ENCODE measurements at places on chromosomes 2 and 18.

GRCh38 chr2:15798701-15799431 lies 141.5 kb upstream of the MYCN start:
- DNase-seq: no peak

GRCh38 chr2:170505631-170506275 lies 209.4 kb upstream of the SP5 start:
- DNase-seq: no peak

DNA sequence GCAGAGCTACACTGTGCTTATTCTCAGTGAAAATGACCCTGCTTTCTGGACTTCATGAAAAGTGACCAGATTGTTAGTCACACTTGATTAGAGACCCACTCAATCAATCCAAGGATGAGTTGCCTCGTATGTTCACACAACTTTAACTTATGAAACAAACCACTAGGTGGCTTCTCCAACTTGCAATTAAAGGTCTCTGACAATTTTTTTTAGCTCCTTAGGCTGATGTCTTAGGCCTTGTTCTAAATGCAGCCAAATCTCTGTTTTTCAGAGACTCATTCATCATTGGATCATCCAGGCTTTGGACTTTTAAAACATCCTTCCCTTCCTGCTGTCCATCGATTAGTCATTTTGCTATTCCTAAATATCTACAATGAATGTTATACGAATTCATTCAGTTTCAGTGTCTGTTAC lies 63.4 kb downstream of the MREG start:
- DNase-seq: peak; percentile 12

GRCh38 chr2:105540642-105541041 lies 141.8 kb upstream of the FHL2 start:
- no peak for DNase-seq

GRCh38 chr2:125471963-125472362 lies 1184.0 kb upstream of the GYPC start:
- DNase-seq: peak; percentile 44

- DNase-seq: no peak
These were observed 67.5 kb downstream of the MYO1B start for GRCh38 chr2:191312662-191313061.

- no peak for DNase-seq
These were observed 55.3 kb upstream of the AFF3 start for GRCh38 chr2:100197631-100198153.

DNA sequence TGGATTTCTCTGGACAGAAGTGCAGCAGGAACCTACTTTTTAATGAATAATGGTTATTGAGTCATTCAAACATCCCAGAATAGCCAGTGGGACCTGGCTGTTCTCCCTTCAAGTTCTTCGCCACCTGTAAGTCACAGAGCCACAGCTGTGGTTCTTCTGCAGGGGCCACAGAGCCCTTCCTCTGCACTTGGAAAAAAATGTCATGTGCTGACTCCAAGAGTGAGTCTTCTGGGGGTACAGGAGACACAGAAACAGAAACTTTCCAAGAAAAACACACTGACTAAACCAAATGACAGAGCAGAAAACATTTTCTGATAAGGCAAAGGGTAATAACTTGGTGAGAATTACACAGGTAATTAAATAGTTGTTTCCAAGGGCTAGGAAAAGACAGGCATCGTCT lies 68.7 kb upstream of the FN1 start:
- no peak for DNase-seq

DNA sequence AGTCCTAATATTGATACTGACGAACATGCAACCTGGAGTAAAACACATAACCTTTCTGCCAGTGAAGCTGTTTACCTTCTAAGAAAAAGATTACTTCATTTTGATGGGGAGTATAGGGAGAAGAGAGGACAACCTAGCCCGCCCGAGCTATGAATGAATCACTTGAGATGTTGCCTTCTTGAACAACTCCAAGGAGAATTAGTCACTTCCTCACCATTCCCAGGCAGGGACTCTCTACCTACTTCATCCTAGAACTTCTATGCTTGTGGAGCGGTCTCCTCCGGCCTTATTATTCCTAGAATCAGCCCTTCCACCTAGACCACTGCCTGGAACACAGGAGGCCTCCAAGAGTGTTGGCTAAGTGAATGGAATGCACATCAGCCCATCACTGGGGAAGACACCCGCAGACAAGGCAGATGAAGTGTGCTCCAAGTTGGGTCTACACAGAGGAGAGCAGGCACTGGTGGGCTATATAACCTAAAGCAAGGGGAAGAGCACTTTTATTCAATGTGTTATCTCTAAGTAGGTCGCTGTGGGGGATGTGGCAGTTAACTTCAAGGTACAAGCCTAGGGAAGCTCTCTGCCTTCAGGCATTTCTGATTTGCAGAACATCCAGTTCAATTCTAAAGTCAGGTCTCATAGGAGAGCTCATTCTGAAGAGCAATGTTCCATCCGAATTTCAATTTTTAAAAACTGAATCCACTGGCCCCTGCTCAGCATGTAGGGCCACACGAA lies 57.4 kb downstream of the STK39 start:
- DNase-seq: no peak

DNA sequence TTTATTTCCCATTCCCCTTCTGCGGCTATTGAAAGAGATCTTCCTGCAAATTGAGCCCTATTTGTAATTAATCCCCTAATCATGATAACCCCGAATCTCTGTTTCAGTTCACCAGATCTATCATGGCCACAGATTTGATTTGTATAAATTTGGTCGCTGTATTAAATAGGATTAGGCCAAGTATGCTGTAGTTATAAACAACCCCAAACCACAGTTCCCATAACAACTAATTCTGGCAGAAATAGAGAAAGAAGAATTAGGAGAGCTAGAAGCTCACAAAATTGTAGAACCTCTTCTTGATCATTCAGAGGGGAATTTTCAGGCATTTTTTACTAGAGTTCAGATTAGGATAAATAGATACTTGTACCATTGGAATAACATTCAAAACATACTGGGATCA lies 433.7 kb upstream of the TNP1 start:
- DNase-seq: no peak

- no peak for DNase-seq
These were observed 635.8 kb downstream of the RNF144A start for GRCh38 chr2:7552825-7553570.

DNA sequence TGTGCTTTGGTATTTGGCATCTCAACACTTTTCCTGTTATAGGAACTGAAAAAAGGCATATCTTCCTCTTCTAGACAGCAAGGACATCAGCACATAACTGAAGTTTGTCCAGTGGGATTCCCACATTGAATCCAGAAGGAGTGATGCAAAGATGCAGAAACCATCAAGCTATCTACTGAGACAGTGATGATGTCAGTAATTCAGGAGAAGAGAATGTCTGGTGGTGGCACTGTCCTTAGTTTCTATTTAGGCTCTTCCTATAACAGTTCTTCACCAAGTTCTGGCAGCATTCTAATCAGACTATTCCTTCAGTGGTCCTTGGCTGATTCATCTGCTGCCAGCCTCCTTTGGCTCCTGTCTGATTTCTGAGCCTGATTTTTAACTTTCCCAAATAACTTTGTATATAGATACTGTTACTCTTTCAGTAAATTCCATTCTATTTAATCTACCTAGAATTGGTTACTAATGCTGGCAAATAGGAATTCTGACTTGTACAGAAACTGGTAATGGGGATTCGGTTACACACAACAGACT lies 56.6 kb upstream of the AGPS start:
- no peak for DNase-seq

DNA sequence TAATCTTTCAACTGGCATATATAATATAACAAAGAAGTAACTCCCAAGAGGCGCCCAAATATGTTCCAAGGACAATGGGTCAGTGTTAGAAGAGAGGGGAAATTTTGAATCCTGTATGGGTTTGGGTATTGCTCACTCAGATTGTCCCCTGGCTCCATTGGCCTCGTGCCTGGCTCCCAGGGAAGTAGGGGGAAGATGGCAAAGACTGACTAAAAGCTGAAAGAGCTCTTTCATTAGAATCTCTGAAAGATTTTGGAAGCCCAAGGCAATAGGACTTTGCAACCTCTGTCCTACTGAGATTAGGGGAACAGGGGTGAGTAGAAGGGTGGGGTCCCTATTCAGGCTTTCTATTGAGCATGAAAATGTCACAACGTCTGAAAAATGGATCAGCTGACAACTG lies 1272.8 kb upstream of the ZEB2 start:
- DNase-seq: no peak

DNA sequence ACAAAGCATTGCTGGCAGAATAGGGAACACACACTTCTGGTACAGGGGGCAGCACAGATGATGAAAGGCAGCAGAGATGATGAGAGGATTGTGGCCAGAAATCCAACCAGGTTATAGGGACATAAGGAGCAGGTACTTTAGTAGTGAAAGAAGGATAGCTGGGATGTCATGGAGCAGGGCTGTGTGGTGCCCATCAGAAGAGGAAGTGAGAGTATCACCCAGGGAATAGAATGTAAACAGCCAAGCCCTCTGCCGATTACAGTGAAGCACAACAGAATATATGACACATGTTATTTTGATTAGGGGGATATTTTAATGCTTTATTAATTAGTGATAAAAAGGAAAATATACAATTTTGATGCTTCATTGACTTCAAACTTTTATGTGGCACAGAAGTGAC lies 883.4 kb upstream of the CDH2 start:
- DNase-seq: no peak

- no peak for DNase-seq
These were observed 33.5 kb downstream of the EPB41L3 start for GRCh38 chr18:5510135-5510846.

DNA sequence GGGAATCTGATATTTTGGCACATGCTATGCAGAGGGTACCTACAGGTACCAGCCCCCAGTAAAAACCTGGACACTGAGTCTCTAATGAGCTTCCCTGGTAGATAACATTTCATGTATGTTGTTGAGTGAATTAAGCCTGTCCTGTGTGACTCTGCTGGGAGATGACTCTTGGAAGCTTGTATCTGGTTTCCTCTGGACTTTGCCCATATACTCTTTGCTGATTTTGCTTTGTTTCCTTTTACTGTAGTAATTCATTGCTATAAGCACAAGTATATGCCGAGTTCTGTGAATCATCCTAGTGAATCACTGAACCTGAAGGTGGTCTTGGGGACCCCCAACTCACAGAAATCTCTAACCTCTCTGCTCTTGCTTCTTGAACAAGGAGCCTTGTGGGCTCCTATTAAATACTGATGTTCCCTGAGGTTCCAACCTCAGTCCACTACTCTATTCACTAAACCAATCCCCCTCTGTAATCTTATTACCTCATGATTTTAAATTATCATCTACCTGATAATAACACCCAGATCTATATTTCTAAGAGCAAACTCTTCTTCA lies 94.3 kb upstream of the WDSUB1 start:
- no peak for DNase-seq

DNA sequence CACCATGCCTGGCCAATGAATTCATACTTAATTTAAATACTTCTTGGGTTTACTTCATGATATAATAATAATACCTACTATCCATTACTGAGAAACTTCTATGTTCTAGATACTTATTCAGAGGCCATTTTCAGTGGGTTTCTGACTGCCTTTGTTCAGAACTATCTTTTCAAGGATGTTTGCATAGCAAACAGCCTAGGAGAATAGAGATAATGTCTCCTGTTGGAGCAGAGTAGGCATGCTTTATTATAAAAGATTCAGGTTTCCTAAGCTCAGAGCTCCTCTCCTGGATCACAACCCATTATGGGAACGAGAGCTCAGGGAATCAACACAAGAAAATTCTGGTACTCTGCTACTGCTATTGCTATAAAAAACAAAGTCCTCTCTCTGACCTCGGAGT lies 11.1 kb downstream of the FASTKD1 start:
- DNase-seq: no peak

- no peak for DNase-seq
These were observed 15.3 kb downstream of the KYNU start for GRCh38 chr2:142892715-142893114.

DNA sequence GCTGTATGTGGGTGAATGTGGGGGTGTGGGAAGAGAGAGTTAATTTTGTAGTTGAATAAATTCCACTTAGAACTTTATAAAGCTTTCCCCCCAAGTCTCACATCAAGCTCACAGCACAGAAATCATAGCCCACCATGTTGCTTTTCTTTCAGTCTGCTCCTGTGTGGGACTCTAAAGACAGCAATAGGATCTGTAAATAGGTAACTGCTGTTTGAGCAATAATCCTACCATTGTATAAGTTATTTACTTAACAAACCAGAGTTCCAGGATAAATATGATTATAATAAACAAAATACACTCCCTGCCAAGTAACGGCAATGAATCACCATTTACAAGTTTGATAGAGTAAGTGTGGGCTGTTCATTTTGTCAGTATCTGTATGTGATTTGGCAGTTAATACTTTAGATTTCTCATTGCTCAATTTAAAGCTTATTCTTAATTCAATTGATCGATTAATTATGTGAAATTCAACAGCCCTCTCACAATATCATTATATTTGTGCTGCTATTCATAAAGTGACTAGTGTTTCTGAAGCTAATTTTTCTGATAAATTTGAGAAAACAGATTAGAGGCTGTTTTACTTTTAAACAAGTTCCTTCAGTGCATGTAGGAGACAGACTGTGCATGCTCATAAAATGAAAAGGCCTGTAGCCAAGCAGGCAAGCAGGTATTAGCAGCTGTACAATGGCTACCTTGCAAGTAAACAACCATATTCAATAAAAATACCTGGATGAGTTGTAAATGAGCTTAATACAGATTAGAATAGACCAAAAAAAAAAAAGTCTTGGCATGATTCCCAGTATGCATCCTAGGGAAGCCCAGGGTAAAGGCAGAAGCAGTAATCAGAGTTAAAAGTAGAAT lies 142.7 kb downstream of the PDE11A start:
- no peak for DNase-seq

GRCh38 chr18:72623444-72623843 lies 79.3 kb upstream of the CBLN2 start:
- DNase-seq: no peak

GRCh38 chr18:48023334-48024008 lies 93.0 kb upstream of the SMAD2 start:
- peak; percentile 67 for DNase-seq

- DNase-seq: peak; percentile 48
These were observed 27.5 kb downstream of the CNRIP1 start for GRCh38 chr2:68292108-68292710.

Data from HuH-7 (cell line).